Skeletal muscle cell (primary cell): ENCODE measurements at places on chromosomes 7 and 10.

GRCh38 chr10:124798364-124798763 is 3.3 kb upstream of the ABRAXAS2 start:
- no peak for DNase-seq

DNA sequence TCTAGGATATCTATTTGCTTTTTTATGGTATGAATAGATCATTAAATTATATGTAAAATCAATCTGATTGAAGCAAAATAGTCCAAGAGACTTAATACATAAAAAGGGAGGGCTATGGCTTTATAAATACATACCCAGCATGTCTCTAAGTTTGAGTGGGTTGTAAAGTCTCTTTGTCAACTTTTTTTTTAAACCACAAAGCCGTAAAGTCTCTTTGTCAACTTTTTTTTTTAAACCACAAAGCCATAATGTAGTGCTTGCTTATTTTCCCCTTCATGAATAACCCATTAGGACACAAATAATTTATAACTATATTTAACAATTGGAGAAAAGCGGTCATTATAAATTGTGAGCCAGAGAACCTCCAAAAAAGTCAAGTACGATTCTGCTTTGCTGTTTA is 5.7 kb downstream of the HECTD2 start:
- no peak for DNase-seq

- no peak for DNase-seq
Observed at GRCh38 chr10:13632884-13633440, 46.2 kb downstream of the PRPF18 start.

GRCh38 chr10:43959364-43960134 is 310.9 kb upstream of the ZNF32 start:
- no peak for DNase-seq

DNA sequence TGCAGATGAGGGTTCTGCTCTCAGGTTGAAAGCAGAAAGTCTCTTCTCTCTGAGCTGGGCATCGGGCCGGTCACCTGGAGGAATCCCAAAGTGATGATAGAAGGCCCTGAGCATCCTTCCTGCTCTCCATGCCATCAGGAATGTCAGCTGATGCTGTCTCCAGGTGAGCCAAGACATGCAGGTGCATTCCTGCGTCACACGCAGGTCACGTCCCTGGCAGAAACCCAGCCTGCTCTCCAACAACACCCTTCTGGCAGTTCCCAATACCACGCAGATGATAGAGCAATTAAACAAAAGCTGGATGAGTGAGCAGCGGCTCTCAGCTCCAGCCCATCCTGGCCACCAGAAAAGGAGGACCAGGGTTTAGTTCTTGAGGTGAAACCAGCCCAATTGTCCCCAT is 6.9 kb upstream of the WIPI2 start:
- DNase-seq, result no peak

- DNase-seq, result no peak
Observed at GRCh38 chr7:5296611-5297226, 14.0 kb downstream of the SLC29A4 start.

- no peak for DNase-seq
Observed at GRCh38 chr10:97046456-97047082, 139.2 kb downstream of the SLIT1 start.

GRCh38 chr7:135709508-135709907 is 18.5 kb downstream of the SLC13A4 start:
- no peak for DNase-seq

GRCh38 chr10:63297941-63298340 is 164.8 kb downstream of the NRBF2 start:
- DNase-seq, result no peak
